ENCODE measurements at places on chromosomes 4 and X.
A peak's percentile ranks its signal among the peaks of the same experiment; 100 is the strongest.

GRCh38 chr4:89303177-89303576, 4.4 kb downstream of the GPRIN3 start:
- DNase-seq = no peak

GRCh38 chr4:29551821-29552220, 1168.3 kb upstream of the PCDH7 start:
- no peak for DNase-seq

- no peak for DNase-seq
Observed at GRCh38 chr4:145829629-145830395, 108.8 kb downstream of the ZNF827 start.

- no peak for DNase-seq
Observed at GRCh38 chrX:39399387-39399786, 598.1 kb downstream of the MID1IP1 start.

GRCh38 chr4:151785484-151786157, 24.8 kb upstream of the GATB start:
- no peak for DNase-seq

DNA sequence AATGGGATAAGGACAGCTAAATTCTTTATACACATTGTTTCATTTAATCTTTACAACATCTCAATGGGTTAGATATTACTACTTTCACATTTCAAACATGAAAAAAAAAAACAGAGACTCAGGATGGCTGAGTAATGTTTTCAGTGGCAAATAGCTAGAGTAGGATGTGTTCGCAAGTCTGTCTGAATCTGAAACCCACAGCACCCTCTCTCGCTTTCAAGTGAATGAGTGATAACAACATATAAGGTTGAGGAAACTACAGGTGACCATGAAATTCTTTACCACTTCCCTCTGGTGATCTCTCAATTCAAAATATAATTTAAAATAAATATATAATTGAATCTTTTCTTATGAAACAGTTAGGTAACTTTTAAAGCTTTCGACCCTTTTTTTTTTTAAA, 162.6 kb downstream of the PRR32 start:
- DNase-seq = no peak

- DNase-seq = no peak
Observed at GRCh38 chrX:71082822-71083221, 12.8 kb upstream of the FOXO4 start.

DNA sequence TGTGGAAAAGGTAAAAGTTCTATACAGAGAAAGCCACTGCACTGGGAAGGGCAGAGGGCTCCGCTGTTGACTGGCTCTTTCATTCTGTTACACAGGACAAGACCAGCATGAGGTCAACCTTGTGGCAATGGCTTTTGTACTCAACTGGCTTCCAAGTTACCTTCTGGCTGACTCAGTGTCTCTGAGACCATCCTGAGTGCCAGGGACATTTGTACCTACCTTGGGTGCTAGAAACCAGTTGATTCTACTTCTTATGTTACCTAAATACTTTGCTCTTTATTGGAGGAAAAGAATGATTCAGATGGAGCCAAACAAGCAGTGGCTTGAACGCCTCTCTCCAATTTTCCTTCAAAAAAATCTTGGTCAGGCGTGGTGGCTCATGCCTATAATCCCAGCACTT, 123.2 kb downstream of the RBM47 start:
- peak; percentile 45 for DNase-seq

GRCh38 chrX:16594490-16594889, 55.5 kb upstream of the S100G start:
- DNase-seq = no peak

GRCh38 chr4:24650849-24651640, 66.7 kb upstream of the DHX15 start:
- DNase-seq = peak; percentile 42

DNA sequence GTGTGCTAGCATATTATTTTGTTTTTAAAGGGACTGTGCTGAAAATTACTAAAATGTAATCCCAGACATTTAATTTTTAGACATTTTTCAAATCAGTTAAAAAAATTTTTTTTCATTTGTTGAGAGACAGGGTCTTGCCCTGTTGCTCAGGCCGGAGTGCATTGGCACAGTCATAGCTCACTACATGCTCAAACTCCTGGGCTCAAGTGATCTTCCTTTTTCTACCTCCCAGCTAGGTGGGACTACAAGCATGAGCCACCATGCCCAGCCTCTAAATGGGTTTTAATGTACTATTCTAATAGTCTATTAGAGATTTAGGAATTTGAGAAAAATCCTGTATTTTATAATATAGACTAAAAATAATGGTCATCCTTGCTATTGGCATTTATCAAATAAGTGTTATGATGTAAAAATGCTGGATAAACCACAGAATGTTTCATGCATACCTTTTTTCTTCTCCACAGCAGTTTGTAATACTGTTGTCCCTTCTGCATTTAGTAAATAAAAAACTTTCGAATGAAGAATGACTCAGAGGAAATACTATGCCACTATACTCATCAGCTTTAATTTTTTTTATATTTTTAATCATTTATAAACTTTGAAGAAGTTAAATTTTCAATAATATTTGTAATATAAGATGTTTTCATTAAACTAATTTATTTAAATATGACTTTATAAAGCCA, 29.9 kb downstream of the CPEB2 start:
- DNase-seq = peak; percentile 28

DNA sequence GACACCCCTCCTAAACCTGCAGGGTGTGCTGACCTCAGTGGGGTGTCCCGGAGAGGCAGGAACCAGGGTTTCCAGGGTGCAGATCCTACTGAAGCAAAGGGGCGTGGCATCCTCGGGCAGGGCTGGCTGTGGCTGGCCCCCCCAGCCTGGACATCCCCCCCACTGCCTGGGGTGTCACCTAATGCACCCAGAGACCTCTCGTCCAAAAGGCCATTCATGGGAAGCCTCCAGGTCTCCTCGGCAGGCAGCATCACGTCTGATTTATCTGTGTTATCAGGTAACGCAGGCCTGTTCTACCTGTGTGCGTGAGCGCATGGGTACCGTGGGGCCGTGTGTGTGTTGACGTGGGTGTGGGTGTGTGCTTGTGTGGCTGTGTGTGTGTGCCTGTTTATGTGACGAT, 210.0 kb downstream of the SHOX start:
- no peak for DNase-seq

DNA sequence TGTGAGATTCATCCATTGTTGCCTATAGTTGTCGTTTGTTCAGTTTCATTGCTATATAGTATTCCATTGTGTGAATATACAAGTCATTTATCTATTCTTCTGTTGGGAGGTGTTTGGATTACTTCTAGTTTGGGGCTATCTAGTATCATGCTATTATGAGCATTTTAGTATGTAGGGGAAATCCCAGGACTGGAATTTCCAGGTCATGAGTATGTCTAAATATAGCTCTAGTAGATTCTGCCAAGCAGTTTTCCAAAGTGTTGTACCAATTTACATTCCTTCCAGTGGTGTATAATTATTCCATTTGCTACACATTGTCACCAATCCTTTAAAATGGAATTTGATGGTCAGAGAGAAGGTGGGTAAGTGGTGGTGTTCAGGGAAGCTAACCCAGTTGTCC, 30.1 kb downstream of the EGFL6 start:
- DNase-seq = peak; percentile 52

DNA sequence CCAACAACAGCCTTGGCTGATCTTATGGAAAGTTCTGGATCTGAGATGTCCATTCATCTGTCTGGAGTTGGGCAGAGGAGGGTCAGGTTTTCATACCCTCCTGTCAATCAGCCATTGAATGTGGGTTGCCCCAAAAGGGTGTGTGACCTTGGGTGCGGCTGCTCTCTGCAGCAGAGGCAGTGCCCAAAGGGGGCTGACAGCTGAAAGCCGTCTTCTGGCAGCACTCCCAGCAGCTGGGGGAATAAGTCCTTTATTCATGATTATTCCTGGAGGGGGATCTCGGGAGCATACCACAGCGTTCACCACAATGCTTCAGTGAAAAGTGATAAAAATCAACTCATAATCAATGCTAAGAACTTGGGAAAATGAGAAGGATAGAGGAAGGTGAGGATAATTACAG, 54.7 kb downstream of the OTC start:
- no peak for DNase-seq

DNA sequence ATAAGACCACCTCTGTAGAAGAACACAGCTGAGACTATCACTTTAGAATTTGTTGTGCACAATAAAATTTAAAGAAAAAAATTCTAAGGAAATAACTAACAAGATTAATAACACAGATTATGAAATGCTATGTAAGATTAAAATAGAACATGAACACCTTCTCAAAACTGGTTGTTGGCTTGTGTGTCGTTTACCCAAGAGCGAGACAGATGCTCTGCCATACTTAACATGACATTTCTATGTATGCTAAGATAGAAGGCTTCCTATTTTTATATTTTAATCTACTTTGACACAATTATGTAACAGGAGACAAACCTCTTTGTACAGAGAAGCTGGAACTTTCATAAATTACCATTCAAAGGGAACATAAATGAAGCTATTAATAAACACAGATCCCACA, 30.1 kb downstream of the USP46 start:
- no peak for DNase-seq

DNA sequence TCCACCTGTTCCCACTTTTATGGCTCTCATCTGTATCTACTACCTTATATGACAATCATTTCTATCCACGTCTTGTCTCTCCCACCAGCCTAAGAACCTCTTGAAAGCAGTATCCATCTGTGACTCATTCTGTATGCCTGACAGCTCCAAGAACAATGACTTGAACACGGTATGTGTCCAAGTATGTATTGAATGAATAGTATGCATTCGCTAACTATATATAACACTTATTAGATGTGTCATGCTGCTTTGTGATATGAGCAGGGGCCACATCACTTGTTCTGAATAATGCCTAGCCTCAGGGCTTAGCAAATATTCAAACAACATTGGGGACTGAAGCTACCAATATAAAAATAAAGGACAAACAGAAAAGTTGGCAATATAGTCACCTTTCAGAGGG, 4.9 kb downstream of the OPHN1 start:
- peak; percentile 62 for DNase-seq

- peak; percentile 22 for DNase-seq
Observed at GRCh38 chrX:121000589-121000988, 15.0 kb upstream of the CT47A1 start.

DNA sequence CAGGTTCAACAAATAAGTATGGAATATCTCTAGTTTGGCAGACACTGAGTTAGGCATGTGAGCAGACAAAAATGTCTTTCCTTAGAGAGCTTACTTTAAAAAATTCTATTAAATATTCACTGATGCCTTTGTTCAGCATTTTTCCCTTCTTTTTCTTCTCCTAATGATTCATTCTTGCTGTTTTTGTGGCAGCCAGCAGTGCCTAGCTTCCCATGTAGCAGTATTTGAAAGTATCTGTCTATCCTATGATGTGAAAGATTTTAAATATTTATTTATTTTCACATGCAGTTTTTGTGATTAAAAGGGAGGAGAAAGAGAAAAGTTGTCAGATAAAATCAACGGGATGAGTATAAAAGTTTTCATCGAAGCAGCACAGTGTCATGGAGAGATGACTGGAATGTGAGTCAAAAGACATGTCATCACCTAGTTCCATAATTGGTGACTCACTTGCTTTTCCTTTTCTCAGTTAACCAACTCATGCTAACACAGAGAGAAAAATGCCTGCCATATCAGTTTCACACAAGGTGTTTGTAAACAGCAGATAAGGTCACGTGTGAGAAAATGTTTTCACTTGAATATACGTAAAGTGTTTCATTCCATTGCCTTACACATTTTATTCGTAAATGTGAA, 69.8 kb downstream of the BMPR1B start:
- peak; percentile 88 for DNase-seq

DNA sequence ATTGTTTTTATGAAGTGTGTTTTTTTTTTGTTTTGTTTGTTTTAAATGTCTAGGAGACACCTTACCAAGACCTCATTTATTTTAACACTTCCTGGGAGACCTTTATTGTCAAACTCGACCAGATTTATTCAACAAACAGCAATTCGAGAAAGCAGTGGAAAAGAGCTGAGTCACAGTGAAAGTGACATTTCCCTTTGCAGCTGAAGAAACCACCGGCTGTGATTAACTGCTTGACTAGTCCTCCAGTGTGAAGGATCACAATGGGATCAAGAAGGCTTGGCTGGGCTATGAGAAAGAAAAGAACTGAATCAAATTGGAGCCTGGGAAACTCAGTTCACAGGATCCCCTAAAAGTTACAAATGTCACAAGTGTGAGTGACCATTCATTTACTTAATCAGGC, 11.9 kb upstream of the ADH7 start:
- DNase-seq = peak; percentile 85

DNA sequence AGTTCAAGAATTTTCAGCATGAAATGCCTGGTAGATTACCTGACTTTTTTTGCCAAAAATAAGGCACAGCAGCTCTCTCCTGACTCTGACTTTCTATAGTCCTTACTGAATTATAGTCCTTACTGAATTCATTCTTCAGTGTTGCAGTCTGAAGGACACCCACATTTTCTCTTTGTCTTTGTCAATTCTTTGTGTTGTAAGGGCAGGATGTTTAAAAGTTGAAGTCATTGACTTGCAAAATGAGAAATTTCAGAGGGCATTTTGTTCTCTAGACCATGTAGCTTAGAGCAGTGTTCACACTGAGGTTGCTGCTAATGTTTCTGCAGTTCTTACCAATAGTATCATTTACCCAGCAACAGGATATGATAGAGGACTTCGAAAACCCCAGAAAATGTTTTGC, 168.0 kb downstream of the SOWAHB start:
- DNase-seq = no peak

DNA sequence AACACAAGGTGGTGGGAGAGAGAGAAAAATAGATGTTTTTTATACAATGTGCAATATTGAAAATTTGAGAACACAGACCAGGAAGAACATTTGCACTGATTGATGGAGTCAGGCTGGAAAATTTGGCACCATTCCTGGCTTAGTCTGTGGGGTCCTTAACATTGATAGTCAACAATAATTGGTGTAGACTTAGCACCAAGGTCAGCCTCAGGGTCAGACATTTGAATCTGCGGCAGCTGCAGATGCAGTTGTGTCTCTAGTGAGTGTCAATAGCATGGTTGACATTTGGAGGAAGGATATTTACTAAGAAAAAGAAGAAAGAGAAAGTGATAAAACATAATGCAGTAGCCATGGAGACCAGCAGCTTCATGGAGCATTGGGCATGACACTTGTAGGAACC, 31.5 kb upstream of the GLRA3 start:
- DNase-seq = no peak

GRCh38 chrX:134469486-134469885, 9.5 kb downstream of the HPRT1 start:
- peak; percentile 64 for DNase-seq

DNA sequence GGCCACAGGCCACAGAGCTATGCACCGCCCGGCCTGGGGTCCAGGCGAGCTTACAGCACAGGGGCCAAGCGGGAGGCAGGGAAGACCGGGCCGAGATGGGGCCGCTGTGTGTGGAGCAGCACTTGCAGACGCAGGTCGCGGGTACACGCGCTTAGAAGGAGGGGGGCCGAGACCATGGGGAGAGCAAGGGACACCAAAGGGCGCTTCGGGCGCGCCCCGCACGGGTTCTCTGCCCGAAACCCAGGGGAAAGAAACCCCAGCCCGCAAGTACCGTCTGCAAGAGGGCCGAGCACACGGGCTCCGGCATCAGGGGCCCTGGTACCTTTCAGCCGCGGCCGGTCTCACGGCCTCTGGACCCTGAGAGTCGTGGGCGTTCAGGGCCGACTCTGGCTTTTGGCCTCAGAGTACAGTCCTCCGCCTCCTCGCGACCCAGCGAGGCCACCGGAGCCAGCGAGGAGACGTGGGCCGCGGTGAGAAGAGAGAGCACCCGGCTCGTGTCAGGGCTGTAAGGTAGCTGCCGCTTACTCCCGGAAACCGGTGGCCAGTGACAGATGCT, 342 bp downstream of the EOLA2 start:
- no peak for DNase-seq
